NCI-H1417 treated with DMSO at 0.1 percent for 48 hours (cell line): ENCODE measurements at places on chromosomes 13 and 19.

DNA sequence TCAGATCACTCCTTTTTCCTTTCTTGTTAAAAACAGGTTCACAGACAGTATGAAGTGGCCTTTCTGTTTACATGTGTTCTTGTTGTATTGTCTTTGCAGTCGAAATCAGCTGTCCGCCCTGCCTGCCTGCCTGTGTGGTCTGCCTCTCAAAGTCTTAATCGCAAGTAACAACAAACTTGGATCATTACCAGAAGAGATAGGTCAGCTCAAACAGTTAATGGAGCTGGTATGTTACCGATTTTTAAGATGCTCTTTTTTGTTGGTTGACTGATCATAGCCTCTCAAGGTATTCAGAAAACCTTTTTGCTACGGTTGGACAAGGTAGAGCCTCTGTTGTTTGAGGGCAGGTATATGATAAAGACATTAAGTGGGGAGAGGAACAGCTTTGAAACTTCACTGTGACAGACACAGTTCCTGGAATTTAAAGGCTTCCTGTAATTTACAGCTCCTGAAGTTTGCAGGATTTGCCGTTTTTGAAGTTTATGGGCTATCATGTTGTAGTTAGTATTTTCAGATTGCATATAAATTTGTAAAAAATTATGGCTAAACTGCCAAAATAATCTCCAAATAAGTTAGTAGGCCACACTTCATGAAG is 116.1 kb downstream of the LRCH1 start:
- no peak for DNase-seq

- no peak for DNase-seq
Measured at GRCh38 chr19:44367024-44367423, 10.5 kb upstream of the ZNF112 start.

DNA sequence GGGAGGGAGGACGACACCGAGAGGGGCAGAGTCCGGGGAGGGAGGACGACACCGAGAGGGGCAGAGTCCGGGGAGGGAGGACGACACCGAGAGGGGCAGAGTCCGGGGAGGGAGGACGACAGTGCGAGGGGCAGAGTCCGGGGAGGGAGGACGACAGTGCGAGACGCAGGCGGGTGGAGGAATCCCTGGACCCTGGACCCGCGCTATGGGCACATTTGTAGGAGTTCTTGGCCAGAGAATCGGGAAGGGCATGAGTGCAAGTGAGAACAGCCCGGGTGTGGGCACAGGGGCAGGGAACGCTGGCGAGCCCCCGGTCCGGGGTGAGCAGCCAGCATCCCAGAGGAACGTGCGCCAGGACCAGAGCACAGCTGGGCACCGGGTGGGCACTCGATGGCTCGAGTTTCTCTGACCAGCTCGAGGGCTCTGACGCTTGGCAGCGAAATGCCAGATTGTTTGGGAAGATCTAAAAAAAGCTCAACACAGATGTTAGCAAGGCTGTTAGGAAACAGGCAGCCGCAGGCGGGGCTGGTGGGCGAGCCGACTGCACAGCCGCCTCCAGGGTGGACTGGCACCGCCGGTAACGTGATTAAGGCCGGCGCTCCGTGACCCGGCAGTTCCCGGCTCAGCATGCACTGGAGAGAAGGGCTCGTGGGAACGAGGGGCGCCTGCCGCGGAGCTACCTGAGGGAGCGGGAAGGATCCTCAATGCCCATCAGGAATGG is 17.9 kb upstream of the C2CD4C start:
- DNase-seq, result no peak

- no peak for DNase-seq
Measured at GRCh38 chr13:67769063-67769986, 539.2 kb upstream of the PCDH9 start.
